HAP-1 (cell line): ENCODE measurements at places on chromosomes 12 and 14.

DNA sequence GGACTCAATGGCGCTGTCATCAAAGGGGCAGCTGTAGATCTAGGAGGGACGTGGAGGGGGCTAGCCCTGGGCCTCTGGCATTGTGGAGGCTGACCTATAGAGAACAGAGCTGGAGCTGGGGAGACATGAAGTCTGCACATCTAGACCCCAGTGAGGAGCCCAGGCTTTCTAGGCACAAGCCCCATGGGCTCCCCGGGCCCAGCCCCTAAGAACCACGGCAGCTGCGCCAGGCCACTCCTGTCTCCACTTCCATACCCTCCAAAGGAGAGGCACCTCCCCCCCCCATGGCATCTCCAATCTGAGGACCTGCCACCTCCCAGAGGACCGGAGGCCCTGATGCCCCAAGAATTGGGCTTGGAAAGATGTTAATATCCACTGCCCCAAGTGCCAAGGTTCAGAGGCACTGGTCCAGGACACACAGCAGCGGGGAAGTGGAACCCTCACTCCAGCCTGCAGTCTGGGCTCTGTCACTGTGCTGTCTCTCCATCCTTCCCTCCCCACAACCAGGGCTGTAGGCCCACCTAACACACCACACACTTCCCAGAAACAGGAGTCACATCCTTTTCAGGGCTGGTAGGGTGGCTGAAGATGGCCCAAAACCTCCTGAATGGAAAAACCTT is 4.5 kb downstream of the ANKRD9 start:
- no peak for DNase-seq

GRCh38 chr14:77880056-77880455 is 80.1 kb downstream of the ADCK1 start:
- DNase-seq, result no peak

DNA sequence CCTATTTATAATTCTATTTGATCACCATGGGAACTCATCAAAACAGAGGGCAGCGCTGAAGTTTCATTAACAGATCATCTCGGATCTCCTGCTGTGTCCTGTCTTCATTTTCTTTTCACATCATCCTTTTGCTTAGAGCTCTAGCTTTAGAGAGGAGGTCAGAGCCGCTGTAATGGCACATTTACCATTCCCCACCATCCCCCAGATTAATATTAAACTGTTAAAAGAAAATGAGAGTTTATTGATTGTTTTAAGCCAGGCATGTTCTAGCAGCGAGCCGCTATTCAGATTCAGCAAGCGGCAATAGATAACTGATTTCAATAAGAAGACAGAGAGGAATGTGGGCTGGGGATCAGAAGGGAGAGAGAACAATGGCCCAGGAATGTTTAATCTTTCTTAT is 308.8 kb downstream of the EGLN3 start:
- peak; percentile 40 for DNase-seq

- DNase-seq, result no peak
These were observed 5.7 kb upstream of the CATSPERB start for GRCh38 chr14:91737619-91738018.

GRCh38 chr14:50345846-50346422 is 33.8 kb downstream of the DMAC2L start:
- no peak for DNase-seq
